ENCODE measurements at places on chromosomes 6 and 20.

- no peak for DNase-seq
These were observed 87.2 kb downstream of the PDE7B start for GRCh38 chr6:135938576-135939207.

DNA sequence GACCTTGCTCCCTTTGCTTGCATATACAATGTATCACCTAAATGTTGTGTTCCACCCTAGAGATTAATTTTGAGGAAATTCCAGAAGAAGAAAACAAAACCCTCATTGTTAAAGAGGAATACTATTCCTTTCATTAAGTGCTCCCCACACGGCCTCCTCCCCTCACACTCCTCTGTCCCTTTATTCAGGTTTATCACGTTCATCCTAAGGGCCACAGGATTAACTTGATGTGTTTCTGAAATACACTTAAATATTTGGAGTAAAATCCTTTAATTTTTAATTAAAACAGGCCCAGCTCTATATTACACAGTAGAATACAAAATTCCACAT, 89.4 kb upstream of the MRPS10 start:
- DNase-seq, result no peak

DNA sequence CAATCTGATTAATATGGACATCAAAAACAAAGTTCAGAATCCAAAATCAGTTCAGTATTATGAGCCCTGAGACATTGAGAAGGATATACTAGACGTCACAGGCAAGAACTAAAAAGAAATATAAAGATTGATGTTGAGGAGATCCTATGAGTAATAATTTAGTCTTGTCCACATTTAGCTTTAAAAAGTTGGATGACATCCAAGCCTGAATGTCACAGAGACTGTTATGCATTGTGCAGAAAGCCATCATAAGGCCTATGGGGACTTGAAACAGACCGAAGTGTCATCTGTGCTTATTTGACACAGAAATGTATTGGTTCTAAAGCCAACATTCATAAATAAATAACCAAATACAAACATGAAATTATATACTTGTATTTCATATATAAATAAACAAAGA, 581.8 kb upstream of the MMS22L start:
- peak; percentile 8 for DNase-seq

GRCh38 chr6:87945966-87946365, 101.7 kb upstream of the SPACA1 start:
- DNase-seq, result no peak
